ENCODE measurements at places on chromosomes 6 and 20.
A peak's percentile ranks its signal among the peaks of the same experiment; 100 is the strongest.

GRCh38 chr20:44496976-44497375, 21.3 kb downstream of the TTPAL start:
- no peak for DNase-seq

GRCh38 chr6:139007428-139007827, 19.4 kb upstream of the REPS1 start:
- DNase-seq = no peak

- DNase-seq = peak; percentile 69
Measured at GRCh38 chr6:2989332-2990247, 10.1 kb upstream of the NQO2 start.

- DNase-seq = no peak
Measured at GRCh38 chr6:131321589-131321988, 186.3 kb downstream of the AKAP7 start.

GRCh38 chr6:123520217-123520616, 116.5 kb downstream of the TRDN start:
- no peak for DNase-seq

DNA sequence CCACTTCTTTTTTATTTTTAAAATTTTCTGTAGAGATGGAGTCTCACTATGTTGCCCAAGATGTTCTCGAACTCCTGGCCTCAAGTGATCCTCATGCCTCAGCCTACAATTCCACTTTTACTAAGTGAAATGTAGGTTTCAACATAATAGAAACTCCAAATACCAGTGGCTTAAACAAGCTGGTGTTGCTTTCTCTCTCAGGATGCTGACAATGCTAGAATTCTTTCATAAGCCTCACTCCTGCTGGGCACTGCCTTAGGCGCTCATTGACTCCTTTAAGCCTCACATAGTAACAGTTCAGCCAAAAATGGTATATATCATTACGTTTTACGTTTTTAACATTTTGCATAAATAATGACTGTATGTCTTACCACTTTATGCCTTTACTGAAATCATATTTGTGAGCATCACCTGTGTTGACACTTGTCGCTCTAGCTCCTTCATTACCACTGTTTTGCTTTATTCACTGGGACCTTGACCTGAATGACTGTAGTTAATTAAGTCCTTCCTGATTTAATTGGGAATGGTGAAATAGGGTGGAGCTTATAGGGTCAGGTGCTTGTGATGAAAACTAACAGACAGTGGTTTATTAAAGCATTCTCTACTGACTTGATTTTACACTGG, 3.9 kb upstream of the CST9 start:
- DNase-seq = no peak

DNA sequence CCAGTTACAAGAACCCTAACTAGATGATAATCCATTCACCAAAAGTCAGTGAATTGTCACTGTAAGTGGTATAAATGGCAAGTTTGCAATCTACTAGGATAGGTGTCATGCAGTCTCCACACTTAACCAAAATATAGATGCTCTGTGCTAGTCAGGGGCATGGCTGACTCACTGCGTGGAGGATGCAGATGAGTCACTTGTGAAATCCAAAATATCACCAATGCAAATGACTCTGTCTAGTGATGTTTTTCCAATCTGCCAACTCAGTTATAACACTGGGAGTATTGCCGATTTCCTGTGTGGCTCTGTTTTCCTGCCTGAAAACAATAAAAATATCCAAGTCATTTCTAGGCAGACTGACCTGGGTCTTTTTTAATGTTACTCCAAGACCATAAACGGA, 47.8 kb upstream of the NRSN1 start:
- no peak for DNase-seq

GRCh38 chr20:57696401-57696961, 13.3 kb downstream of the PMEPA1 start:
- no peak for DNase-seq

- DNase-seq = peak; percentile 79
Measured at GRCh38 chr6:13273931-13274706, 54.2 kb downstream of the TBC1D7 start.

DNA sequence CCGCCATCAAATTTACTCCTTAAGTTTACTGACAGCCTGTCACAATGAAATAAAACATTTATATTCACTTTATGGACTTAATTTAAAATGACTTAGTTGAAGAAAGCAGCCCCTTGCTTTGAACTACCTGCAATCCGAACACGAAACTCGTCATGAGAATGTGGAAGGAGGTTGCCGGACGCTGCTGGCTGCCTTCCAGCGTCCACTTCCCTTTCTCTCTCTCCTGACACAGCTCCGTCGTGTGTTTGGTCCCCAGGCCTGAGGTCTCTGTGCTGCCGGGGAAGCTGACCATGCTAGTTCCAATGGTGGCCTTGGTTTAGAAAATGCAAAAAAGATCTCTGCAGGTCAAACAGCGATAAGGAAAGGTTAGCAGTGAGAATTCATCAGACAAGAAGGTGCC, 519.7 kb downstream of the CDH26 start:
- no peak for DNase-seq

DNA sequence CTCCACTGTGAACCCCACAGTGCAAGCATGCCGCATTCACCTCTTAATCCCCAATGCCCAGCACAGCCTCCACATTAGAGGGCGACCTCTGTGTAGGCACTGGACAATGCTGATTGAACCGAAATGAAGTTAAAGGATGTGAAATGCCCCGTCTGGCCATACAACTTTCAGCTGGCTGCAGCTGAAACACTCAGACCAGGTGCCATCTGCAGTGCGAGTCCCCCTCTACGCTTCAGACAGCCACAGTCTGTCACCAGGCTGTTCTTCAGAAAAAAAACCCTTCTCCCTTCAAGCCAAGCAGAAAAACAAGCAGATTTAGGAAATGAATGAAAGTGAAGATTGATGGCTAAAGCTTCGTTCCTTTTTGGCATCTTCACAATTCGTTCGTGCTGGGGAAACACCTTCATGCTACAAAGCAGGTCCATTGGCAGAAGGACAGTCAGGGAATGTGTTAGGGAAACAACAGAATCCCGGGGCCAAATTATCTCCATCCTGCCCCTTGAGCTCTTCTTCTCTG, 44.7 kb downstream of the TNFAIP3 start:
- no peak for DNase-seq

GRCh38 chr20:2795451-2795850, 5.0 kb downstream of the CPXM1 start:
- no peak for DNase-seq

DNA sequence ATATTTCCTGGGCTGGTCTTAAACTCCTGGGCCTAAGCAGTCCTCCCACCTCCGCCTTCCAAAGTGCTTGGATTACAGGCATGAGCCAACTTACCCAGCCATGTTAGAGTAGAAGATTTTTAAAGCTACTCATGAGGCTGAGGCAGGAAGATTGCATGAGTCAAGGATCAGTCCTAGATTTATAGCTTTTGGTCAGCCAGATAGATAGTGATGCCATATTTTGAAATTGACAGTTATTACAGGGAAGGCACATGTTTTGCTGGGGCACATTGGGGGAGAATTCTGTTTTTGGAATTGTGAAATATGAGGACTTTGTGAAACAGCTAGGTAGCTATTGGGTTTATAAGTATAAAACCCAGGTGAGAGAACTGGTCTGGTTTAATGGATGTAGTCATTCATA, 40.9 kb downstream of the DOP1A start:
- no peak for DNase-seq

GRCh38 chr20:4082406-4083097, 67.2 kb upstream of the RNF24 start:
- peak; percentile 25 for DNase-seq

DNA sequence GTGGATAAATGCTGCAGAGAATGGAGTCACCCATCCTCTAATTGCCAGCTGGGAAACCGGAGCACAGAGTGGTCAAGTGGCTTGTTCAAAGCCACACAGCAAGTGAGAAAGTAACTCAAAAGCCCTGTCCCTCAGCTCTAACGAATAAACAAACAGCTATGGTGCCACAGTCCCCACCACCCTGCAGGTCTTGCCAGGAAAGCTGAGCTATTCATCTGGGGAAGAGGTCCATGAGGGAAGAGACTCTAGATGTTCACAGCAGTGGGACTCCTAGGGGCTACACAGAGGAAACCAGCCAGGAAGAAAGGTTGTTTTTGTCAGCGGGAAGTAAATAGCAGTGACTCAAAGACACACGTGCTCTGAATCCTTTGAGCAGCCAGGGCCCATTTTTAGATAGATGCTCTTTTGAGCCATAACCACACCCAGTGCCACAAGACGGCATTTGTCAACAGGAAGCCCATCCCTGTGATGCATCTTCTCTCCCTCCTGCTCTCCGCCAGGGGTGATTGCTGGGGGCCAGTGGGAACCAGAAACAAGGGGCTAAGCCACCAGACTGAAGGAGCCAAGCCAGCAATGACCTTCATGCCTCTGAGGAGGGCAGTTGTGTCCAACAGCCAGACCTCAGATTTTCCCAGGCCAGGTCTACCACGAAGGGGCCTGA, 32.4 kb upstream of the TCP11 start:
- DNase-seq = no peak

GRCh38 chr20:1474817-1475603, 8.4 kb upstream of the NSFL1C start:
- no peak for DNase-seq

DNA sequence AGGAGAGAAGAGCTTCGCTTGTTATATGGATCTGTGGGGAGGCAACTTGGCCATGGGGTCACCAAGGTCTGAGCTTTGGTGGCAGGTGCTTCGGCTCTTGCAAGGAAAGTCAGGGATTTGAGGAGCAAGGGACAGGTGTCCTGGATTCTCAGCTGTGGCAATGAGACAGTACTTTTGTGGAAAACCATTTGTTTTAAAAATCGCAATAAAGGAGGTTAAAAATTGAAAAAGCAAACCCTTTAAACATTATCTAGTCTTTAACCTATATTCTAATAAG, 64.3 kb downstream of the NOL4L start:
- no peak for DNase-seq

DNA sequence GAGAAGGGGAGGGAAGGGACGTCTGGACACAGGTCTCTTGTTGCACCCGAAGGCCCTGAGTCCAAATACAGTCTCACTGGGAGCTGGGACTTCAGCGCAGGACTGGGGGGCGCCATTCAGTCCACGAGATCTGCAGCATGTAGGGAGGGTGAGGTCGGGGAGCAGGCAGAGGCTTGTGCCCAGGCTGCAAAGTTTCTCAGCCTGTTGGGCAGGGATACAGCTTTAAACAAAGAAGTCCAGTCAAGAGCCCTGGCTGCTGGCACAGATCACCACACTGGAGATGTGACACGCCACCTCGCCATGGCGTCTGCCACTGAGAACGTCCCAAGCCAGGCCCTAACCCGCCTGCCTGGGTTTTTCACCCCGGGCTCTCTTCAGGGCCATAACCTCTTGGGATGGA, 256.6 kb downstream of the DLL1 start:
- no peak for DNase-seq

DNA sequence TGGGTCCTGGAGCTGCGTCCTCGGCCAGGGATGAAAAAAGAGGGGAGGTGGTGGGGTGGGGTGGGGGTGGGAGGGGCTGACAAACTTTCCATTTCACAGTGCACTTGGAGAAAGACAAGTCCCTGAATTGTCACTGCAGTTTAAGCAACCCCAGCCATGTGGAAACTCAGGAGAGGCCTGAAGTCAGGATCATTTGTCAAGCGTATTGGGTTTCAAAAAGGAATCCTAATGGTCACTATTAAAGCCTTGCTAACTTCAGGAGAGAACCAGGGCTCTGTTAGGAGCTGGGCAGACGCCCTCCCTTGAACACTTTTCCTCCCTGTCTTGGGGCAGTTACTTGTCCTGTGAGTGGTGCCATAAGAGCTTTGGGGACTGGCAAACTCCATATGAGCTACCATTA, 159.9 kb downstream of the FNDC1 start:
- no peak for DNase-seq

- no peak for DNase-seq
Measured at GRCh38 chr6:1608222-1609040, 1.3 kb upstream of the FOXC1 start.

DNA sequence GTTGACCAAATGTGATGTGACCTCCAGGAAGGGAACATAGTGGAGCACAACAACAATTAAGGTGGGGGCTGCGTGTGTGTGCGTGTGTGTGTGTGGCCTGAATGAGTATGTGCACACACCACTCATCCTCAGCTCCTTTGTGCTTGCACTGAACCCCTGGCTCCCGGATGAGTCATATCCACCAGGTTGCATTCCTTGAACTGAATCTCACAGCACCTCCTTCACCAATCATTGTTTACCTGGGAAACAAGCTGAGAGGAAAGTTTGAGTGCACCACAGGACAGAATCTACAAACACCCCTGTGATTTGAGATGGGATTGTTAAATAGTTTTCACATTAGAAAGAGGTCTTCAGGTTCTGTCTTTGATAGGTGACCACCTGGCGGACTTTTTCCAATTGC, 33.7 kb upstream of the GPR6 start:
- no peak for DNase-seq

GRCh38 chr6:1747531-1747930, 137.8 kb downstream of the FOXC1 start:
- no peak for DNase-seq

GRCh38 chr6:143068001-143068400, 7.3 kb downstream of the AIG1 start:
- DNase-seq = no peak

- DNase-seq = peak; percentile 41
Measured at GRCh38 chr6:150006961-150007464, 18.3 kb downstream of the RAET1L start.

DNA sequence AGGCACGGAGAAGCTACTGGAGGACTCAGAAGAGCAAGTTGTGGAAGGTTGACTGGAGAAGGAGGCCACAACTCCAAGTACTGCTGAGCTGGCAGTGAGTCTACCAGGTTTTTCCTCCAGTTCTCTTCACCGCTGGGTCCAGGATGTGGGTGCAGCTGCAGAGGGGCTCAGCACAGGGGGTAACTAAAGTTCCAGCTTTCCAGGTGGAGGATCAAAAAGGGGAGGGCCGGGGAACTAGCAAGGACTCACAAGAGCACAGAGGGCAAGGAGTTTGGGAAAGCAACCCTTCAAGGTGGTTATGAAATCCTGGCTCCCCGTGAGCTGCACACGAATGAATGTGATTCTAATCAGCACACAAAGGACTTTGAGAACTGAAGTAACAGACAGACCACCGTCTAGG, 194.2 kb upstream of the GMDS start:
- DNase-seq = no peak

- no peak for DNase-seq
Measured at GRCh38 chr6:130841128-130841728, 14.0 kb downstream of the SMLR1 start.

GRCh38 chr6:13355999-13356785, 27.9 kb upstream of the TBC1D7 start:
- DNase-seq = no peak

DNA sequence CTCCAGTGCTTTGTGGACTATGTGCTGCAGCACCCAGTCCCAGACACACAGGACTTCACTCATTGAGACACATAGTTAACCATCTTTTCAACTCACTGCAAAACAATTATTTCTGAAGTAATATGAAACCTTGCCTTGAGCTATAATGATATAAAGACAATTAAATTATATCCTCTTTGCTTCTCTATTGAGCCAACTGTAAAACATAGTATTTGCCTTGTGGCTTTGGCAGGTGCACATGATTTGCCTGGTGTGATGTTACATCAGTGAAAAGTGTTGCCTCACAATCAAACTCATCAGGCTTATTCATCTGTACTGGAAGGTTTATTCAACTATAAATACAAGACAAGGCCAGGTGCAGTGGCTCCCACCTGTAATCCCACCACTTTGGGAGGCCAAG, 80.6 kb downstream of the NCOA7 start:
- no peak for DNase-seq
